CD4-positive, alpha-beta memory T cell (primary cell): ENCODE measurements at places on chromosomes 5 and 9. TPM values are rescaled to one million over a fixed set of nuclear protein-coding genes. Genes with fewer than 3 reads are reported as not detected.

DNA sequence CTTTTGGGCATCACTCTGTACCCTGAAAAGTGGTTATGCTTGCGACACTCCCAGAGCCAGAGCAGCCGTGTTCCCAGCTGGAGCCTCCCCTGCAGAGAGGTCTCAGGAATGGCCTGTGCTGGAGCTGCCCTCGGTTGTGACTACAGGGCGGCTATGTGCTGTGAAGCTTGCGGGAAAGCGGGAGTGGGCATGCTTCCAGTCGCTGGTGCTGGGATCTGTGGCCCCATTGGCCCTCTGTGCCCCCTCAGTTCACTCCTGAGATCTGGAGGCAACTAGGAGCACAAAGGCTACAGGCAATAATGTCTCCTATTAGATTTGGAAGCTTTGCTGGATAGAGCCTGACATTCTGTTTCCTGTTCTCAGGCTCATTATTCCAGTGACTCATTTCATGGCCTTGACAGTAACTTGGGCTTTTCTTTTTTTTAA lies 56.9 kb downstream of the GPR107 start:
- H3K4me3 ChIP-seq, result no peak overlapping the region
- DNase-seq, result no peak
- peaks cover 24% of the 10 kb centered on the region for H3K36me3 ChIP-seq
- no peak overlapping the region for H3K27ac ChIP-seq

Gene KCNT1
- total RNA-seq, result 0.06 TPM

DNA sequence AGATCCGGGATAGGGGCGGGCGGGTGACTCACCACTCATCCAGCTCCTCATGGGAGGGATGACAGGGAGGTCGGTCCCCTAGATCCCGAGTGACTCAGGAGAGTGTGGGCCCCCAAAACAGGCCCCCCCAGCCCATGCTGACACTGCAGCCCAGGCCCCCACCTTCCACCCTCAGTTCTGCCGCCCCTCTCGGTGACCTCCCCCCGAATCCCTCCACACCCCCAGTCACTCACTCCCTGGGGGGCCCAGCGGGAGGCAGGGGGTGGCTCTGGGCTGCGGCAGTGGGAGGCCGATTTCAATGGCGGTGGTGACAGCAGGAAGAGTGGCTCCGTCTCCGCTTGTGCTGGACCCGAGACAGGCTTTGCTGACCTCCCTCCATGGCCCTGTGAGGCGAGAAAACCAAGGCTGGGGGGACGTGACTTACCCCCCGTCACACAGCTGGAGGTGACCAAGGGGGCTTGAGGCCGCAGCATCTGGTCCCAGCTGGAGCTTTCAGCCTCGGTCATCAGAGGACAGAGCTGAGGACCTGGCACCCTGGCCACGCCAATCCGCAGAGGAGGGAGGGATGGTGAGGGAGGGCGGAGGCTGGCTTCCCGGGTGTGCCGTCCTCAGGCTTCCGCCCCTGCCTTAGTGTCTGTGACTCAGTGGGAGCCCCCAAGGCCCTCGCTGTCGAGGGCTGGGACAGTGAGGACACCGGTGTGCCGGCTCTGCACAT lies 9.0 kb downstream of the GPSM1 start:
- H3K36me3 ChIP-seq, result no peaks in the 10 kb centered on the region
- no peak for DNase-seq
- no peak overlapping the region for H3K27ac ChIP-seq
- no peaks in the 10 kb centered on the region for H3K4me1 ChIP-seq
- no peaks in the 10 kb centered on the region for H3K27me3 ChIP-seq

DNA sequence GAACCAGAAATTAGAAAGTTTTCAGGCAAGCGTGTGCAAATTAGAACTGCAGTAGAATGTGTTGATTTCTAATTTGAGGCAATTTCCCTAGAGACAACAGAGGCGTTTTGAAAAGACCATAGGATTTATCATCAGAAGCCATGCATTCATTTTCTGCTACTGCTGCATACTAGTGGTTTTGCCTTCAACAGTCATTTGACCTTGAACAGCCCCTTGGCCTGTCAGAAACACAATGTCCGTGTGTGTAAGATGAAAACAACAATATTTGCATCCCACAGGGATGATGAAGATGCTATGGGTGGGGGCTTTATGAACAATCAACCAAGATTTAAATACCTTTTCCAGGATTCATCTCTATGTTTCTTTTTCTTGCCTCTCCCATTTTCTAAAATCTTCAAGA lies 73.7 kb downstream of the PDE4D start:
- no peaks in the 10 kb centered on the region for H3K36me3 ChIP-seq
- H3K4me3 ChIP-seq, result no peak overlapping the region
- no peak overlapping the region for H3K27ac ChIP-seq
- no peaks in the 10 kb centered on the region for H3K27me3 ChIP-seq
- H3K4me1 ChIP-seq, result no peaks in the 10 kb centered on the region

GRCh38 chr5:145478651-145479050 lies 356.5 kb downstream of the PRELID2 start:
- H3K27ac ChIP-seq, result no peak overlapping the region
- no peaks in the 10 kb centered on the region for H3K27me3 ChIP-seq
- no peaks in the 10 kb centered on the region for H3K4me1 ChIP-seq

Gene GRXCR2
- total RNA-seq, result not detected

Gene PCDHGA11
- total RNA-seq, result 0.20 TPM

GRCh38 chr5:37533851-37534250 lies 154.7 kb downstream of the WDR70 start:
- H3K4me1 ChIP-seq, result no peaks in the 10 kb centered on the region
- no peaks in the 10 kb centered on the region for H3K36me3 ChIP-seq
- H3K27ac ChIP-seq, result no peak overlapping the region
- DNase-seq, result no peak

GRCh38 chr9:131304676-131305355 lies 15.3 kb downstream of the PLPP7 start:
- no peaks in the 10 kb centered on the region for H3K27me3 ChIP-seq
- H3K27ac ChIP-seq, result no peak overlapping the region
- H3K36me3 ChIP-seq, result no peaks in the 10 kb centered on the region
- no peak overlapping the region for H3K4me3 ChIP-seq
- H3K4me1 ChIP-seq, result no peaks in the 10 kb centered on the region

Gene GLRA1
- total RNA-seq, result not detected

Gene HK3
- total RNA-seq, result 1.5 TPM

DNA sequence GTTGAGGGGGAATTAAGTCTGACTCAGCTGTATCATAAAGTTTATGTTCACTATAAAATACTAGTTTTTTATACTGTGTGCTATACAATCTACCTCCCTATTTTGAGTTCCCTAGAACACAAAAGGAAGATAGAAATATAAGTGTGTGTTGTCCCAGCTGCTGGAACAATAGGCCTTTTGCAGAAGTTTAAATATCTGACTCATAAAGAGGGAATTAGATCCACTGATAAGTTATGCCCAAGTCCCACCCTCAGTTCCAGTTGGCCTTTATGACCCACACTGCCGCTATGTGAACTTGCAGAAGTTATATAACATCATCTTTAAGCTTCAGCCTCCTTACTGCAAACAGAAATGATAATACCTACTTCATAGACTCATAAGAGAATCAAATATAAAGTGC lies 88.5 kb upstream of the DAB2 start:
- DNase-seq, result no peak
- no peaks in the 10 kb centered on the region for H3K36me3 ChIP-seq
- no peaks in the 10 kb centered on the region for H3K4me1 ChIP-seq
- H3K27me3 ChIP-seq, result peaks cover 3% of the 10 kb centered on the region
- no peak overlapping the region for H3K4me3 ChIP-seq

DNA sequence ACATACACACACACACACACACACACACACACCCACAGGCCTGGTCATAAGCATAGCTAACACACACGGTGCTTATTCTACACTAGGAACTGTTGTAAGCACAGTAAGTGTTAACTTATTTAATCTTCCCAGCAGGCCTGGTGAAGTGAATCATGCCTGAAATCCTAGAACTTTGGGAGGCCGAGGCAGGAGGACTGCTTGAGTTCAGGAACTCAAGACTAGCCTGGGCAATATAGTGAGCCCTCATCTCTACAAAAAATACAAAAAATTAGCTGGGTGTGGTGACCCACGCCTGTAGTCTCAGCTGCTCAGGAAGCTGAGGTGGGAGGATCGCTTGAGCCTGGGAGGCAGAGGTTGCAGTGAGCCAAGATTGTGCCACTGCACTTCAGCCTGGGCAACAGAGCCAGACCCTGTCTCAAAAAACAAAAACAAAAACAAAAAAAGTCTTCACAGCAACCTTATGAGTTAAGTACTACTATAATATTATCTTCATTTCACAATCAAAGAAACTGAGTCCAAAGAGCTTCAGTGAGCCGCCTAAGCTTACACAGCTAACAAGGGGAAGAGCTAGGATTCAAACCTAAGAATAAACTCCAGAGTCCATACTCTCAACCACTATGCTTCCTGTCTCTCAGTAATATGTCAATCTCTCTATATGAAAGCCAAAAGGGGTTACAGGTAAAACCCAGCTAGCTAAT lies 2.3 kb downstream of the MEGF9 start:
- no peaks in the 10 kb centered on the region for H3K27me3 ChIP-seq
- H3K27ac ChIP-seq, result peak overlapping the region; percentile 72
- no peak overlapping the region for H3K4me3 ChIP-seq
- DNase-seq, result no peak
- no peaks in the 10 kb centered on the region for H3K36me3 ChIP-seq

Gene IRX1
- not detected for total RNA-seq

Gene SPINK13
- total RNA-seq, result not detected

Gene C9orf50
- total RNA-seq, result not detected

GRCh38 chr9:136441191-136441680 lies 1.6 kb upstream of the INPP5E start:
- H3K36me3 ChIP-seq, result peaks cover 28% of the 10 kb centered on the region
- peaks cover 28% of the 10 kb centered on the region for H3K4me1 ChIP-seq
- no peak overlapping the region for H3K4me3 ChIP-seq

Gene EFNA5
- total RNA-seq, result not detected

- H3K27ac ChIP-seq, result no peak overlapping the region
- H3K36me3 ChIP-seq, result no peaks in the 10 kb centered on the region
- H3K4me1 ChIP-seq, result peaks cover 10% of the 10 kb centered on the region
- no peak overlapping the region for H3K4me3 ChIP-seq
Measured at GRCh38 chr5:1167728-1168709, 33.4 kb upstream of the SLC6A19 start.

DNA sequence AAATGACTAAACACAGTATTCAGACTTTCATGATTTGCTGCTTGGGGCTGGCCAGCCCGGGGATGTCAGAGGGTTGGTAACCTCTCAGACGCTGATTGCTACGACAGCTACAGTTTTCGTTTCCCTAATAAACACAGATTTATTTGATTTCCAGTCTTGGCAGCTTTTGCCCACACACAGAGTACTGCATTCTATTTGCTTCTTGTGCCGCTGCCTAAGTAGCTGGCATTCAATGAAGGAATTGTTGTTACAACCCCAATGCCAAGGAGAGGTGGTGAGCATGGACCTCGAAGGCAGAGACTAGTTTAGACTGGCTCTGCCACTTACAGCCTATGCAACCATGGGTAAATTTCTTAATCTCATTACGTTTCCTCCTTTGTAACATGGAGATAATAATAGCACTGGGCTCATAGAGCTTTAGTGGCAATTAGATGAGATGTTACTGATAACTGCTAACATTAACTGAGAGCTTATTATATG lies 247.1 kb upstream of the PANK3 start:
- no peaks in the 10 kb centered on the region for H3K36me3 ChIP-seq
- no peak overlapping the region for H3K4me3 ChIP-seq
- no peaks in the 10 kb centered on the region for H3K4me1 ChIP-seq
- H3K27ac ChIP-seq, result no peak overlapping the region

DNA sequence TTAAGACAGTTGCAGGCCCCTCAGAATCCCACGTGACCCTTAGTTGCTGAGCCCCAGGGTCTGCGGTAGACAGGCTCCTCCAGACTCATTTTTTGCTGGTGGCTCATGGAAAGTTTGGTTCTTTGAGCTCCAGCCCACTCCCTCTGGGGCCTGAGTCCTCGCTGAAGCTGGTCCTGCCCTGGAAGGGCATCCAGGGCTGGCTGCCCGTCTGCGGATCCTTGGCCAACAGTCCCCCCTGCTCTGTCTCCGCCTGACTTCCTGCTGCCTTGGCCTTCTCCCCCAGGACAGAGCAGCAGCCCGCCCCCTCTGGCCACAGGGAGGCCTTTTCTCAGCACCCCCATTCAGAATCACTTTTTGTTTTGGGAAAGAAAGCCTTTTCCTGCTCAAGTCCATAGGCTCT lies 24.4 kb downstream of the SLC6A7 start:
- H3K4me3 ChIP-seq, result no peak overlapping the region
- no peaks in the 10 kb centered on the region for H3K27me3 ChIP-seq
- H3K36me3 ChIP-seq, result no peaks in the 10 kb centered on the region
- H3K4me1 ChIP-seq, result peaks cover 4% of the 10 kb centered on the region
- no peak overlapping the region for H3K27ac ChIP-seq
- no peak for DNase-seq

Gene PCDHB10
- not detected for total RNA-seq

DNA sequence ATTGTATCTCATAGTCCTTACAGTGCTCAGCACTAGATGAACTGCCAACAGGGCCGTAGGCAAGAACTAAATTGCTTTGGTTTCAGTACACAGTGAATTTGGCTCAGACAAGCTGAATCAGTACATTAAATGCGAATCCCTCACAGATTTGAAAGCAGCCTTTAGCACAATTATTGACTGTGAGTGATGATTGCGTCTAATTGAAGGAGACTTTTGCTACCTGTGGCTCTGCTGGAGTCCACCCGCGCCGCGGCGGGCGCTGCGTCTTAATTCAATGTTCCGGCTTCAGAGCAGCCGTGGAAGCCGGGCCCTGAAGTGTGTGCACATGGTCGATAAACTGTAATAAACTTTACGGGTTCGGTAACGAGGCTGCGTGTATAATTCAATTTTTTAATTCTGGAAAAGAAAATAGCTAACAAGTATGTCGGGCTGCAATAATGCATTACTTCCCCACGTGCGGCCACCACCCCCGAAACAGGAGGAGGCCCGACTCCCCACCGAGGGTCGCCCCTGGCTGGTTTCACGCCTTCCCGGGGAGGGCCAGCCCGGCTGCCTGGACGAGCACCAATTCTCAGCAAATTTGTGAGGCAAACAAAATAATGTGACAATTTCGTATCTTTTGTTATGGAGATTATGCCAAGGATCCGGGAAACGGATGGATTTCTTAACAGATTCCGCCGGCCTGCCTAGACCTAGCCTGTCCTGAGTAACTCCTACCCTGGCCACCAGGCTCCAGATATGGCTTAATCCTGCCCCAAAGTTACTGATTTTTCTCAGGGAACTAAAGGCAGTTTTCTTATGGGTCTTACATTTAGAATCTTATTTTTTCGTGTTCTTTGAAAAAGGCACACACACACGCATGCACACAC lies 269.4 kb upstream of the IRX1 start:
- no peak overlapping the region for H3K27ac ChIP-seq
- no peak for DNase-seq
- H3K27me3 ChIP-seq, result no peaks in the 10 kb centered on the region
- no peaks in the 10 kb centered on the region for H3K36me3 ChIP-seq
- H3K4me3 ChIP-seq, result no peak overlapping the region
- no peaks in the 10 kb centered on the region for H3K4me1 ChIP-seq

- no peaks in the 10 kb centered on the region for H3K4me1 ChIP-seq
- no peak overlapping the region for H3K4me3 ChIP-seq
- H3K36me3 ChIP-seq, result peaks cover 17% of the 10 kb centered on the region
- no peak for DNase-seq
Measured at GRCh38 chr9:86263876-86264275, 4.4 kb upstream of the C9orf153 start.
